ENCODE measurements at places on chromosomes 3 and 15.

DNA sequence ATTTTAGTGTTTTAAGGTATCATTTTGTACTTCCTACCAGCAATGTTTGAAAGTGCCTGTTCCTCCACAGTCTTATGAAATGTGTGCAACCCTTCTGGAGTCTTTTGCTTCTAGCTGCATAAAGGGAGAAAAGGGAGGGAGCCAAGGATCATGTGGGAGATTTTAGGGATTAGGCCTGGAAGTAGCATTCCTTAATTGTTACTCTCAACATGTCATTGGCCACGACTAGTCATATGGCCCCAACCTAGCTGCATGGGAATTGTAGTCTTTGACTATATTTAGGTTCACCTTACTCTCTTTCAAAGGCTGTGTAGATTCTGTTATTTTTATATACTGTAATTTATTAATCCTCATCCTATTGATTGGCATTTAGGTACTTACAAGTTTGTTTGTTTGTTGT is 14.9 kb downstream of the CRTAP start:
- DNase-seq = no peak

GRCh38 chr3:146138902-146139301 is 22.1 kb downstream of the PLOD2 start:
- no peak for DNase-seq

GRCh38 chr15:40449275-40449674 is 8.5 kb downstream of the BAHD1 start:
- no peak for DNase-seq

DNA sequence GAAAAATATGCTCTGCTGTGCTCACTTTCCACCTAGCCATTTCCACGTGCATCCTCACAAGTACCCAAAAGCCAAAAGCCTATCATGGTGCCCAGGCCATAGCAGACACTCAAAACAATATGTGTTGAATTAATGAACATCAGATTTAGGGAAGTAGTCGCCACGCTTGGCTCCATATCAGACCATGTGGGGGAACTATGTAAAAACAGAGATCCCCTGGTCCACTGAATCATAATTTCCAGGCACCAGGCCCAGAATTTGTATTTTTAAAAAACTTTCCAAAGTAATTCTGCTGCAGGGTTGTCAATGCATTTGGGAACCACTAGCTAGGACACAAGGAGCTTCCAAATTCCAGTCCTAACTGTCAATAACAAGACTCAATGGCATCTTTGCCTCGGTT is 77.3 kb downstream of the CNTN3 start:
- DNase-seq = no peak

GRCh38 chr3:42762046-42762724 is 10.9 kb downstream of the CCDC13 start:
- no peak for DNase-seq
